ENCODE measurements at places on chromosomes 5 and 9.

DNA sequence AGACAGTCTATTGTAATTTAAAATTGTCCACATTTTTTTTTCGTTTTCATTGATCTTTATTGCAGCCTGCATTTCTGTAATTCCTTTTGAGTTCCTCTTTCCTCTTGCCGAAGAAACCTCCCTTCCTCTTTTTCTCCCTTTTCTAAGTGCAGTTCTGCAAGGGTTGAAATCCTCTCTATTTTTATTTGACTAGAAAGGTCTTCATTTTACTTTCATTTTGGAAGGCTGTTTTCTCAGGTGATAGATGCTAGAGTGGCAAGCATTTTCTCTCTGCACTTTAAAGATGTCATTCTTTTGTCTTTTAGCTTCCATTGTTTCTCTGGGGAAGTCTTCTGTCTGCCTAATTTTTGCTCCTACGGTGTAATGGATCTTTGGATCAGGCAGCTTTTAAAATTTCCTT is 248.5 kb downstream of the SMARCA2 start:
- no peak for DNase-seq

DNA sequence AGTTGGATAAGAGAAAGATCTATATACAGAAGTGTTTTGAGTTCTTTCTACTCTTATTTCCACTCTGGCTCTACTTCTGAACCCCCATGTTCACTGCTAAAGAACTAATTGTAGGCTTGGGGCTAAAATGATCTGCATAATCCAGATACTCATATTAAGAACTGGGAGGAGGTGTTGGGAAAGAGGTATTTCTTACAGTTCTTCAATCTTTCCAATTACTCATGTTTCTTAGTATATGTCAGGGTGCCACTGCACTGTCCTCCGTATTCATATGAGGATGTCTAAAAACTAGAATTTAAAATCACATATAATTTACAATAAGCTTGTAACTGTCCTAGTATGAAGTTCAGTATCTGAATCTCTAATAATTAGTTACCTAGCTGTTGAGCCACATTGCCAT is 12.7 kb downstream of the NIPBL start:
- DNase-seq = no peak

- DNase-seq = no peak
These were observed 2.1 kb downstream of the MSANTD3 start for GRCh38 chr9:100428871-100429654.

DNA sequence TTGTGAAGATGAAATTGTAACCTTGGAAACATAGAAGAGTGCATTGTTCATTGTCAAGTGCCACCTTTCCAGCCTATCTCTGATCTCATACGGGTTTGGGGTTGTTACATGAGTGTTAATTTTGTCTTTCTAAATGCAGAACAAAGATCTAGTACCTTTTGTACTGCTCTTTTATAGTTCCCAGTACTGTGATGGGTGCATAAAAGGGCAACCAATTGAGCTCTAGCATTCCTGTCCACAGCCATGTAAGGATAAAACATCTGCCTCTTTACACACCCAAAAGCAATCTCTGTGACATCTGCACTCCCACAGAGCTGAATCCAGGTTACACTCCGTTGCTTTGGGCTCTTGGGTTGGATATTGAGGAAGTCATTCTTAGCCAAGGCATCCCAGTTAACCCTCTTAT is 255.2 kb downstream of the SGCD start:
- no peak for DNase-seq

- no peak for DNase-seq
These were observed 314.1 kb downstream of the CETN3 start for GRCh38 chr5:90095292-90096060.

DNA sequence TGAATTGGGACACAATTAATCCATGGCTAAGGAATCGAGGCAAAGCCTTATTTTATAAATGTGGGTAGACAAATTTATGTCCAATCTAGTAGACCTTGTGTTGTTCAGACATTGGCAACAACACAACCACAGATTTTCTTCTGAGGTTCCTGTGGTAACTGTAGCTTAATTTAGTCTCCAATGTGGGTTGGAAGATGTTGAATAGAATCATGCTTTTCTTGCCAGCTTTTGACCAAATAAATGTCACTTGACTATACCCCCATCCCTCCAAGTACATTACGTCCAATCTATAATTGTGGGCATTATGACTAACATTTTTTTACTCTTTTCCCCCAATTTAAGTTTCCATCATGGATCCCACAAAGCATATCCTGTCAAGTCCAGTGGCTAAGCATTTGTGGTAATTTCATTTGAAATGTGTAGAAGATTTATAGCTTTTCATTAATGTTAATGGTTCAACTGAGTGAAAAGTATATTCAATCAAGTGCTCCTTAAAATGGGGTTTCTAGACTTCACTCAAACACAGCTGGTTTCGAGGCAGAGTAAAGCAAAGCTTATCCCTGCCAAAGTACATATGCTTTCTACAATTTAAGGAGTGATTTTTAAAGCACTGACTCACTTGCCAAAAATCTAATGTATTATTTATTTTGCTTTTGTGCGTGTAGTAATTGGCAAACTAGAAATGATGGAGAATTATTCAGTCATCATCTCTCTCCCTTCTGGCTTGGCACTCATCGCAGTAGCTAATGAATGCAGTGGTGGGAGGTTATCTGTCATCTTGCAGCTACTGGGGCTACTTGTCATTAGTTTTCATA is 141.8 kb downstream of the FAM174A start:
- DNase-seq = no peak

GRCh38 chr5:4613440-4613839 is 526.7 kb upstream of the ADAMTS16 start:
- no peak for DNase-seq

GRCh38 chr9:121123816-121124535 is 49.2 kb downstream of the CNTRL start:
- no peak for DNase-seq

Data from NCI-H2227 treated with DMSO at 0.1 percent for 48 hours (cell line).